ENCODE measurements at places on chromosomes 4 and X. TPM values are rescaled to one million over a fixed set of nuclear protein-coding genes. Genes with fewer than 3 reads are reported as not detected.

MID1 gene
- 32.4 TPM for total RNA-seq

ERAS gene
- total RNA-seq: 0.23 TPM

DNA sequence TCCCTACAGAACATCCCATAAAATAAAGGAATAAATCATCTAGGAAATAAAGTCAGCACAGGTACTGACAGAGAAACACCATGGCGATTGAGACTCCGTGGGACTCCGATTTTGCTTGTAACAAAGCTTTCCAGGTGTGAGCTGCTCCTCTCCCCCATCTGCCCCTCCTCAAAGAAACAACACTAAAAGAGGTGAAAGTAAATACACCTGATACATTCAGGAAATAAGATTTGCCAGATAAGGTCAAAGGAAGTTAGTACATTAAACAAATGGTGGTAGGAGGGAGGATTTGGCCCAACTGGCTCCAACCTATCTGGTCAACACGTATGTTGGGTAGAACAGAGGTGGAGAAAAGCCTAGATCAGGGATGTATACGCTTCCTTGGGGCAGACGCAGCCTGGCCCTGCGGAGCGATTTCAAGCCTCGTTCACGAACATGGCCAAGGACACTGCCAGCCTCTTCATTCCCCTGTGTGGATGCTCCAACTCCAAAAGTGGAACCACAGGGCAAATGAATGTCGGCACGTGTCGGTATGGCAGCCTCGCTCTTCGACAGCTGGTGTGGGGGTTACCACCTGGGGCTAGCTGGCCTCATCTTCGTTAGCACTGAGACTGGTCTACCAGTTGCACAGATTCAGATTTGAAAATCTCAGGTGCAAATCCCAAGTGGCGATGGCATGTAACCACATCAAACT lies 162.5 kb downstream of the AFAP1 start:
- no peak for DNase-seq

RHOH gene
- total RNA-seq: 1.2 TPM

DNA sequence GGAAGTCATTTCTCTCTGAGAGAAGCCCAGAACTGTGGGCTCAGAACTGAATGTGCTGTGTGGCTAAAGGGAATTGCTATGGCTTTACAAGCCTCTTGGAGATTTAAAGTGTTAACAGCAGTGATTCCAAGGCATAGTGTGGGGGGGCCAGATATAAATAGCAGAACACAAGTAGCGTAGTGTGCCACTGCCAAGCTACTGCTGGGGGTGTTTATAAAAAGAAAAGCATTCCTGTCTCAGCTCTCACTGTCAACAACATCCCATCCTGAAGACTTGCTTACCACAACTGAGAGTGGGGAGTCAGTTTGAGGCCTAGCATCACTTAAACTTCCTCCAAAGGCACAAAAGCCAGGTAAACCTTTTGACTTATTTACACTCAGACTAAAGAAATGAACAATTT lies at the start of gene ART3:
ART3 (plus strand) TSS at position 242 of the 400 bp plus-strand sequence. CDS start 1,181 bp downstream, outside the sequence.
- no peak for DNase-seq

EOLA1 gene
- 26.8 TPM for total RNA-seq

- DNase-seq: no peak
Measured at GRCh38 chr4:150001815-150002214, 76.4 kb upstream of the DCLK2 start.

DNA sequence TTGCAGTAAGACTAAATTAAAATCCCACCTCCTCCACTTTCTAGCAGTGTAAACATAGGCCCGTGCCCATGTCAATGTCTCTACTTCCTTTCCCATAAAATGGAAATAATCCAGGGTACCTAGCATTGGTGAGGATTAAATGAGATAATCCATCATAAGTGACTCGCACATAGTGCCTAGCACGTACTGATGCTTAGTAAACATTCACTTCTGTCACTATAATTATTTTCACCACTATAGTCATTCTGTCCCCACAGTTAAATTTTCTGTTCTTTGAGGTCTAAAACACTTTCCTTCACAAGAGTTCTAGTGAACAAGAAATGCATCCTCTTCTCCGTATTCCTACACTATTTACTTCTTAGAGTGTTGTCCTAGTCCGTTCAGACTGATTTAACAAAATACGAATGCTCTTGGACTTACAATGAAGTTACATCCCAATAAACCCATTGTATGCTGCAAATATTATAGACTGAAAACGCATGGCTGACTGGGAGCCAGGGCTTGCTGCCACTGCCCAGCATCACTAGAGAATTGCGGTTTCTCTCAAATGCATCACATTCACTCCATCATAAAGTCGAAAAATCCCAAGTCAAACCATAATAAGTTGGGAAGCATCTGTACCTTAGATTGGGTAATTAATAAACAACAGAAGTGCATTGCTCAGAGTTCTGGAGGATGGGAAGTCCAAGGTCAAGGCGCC lies 10.6 kb downstream of the ARAP2 start:
- DNase-seq: no peak

GRCh38 chr4:153142700-153143438 lies 61.4 kb upstream of the TRIM2 start:
- peak; percentile 48 for DNase-seq

ASB9 gene
- 6.5 TPM for total RNA-seq

STAP1 gene
- total RNA-seq: not detected

TMPRSS11A gene
- not detected for total RNA-seq

- no peak for DNase-seq
Measured at GRCh38 chr4:338759-339097, 1.1 kb downstream of the ZNF141 start.

- no peak for DNase-seq
Measured at GRCh38 chr4:131644619-131645018, 1504.5 kb upstream of the PCDH10 start.

FAM184B gene
- 0.03 TPM for total RNA-seq

GRCh38 chr4:31283679-31284078 lies 563.5 kb downstream of the PCDH7 start:
- no peak for DNase-seq

GRCh38 chrX:121831601-121832000 lies 784.2 kb downstream of the GLUD2 start:
- DNase-seq: no peak

CTAG1B gene
- total RNA-seq: not detected

GRCh38 chr4:27836523-27836922 lies 975.9 kb downstream of the STIM2 start:
- no peak for DNase-seq

- no peak for DNase-seq
Measured at GRCh38 chrX:74902806-74903205, 22.4 kb downstream of the NEXMIF start.

CCDC160 gene
- not detected for total RNA-seq

BRS3 gene
- not detected for total RNA-seq

DNA sequence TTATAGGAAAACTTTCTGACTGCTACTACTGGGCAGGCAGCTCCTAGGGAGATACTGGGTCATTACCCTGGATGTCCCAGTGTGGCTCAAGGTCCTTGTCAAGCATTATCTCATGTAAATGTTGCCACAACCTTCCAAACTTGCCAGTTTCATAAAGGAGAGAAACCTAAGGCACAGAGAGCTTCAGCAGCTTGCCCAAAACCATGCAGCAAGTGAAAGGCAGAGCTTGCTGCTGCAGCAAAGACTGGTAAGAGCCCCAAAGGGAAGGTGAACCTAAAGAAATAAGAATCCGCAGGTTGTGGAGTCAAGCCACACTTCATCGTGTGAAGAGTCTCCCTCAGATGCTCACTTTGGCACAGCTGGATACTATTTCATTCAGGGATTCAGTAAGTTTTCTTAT lies 2.3 kb downstream of the MPP1 start:
- no peak for DNase-seq
